ENCODE measurements at places on chromosomes 7 and 10.

DNA sequence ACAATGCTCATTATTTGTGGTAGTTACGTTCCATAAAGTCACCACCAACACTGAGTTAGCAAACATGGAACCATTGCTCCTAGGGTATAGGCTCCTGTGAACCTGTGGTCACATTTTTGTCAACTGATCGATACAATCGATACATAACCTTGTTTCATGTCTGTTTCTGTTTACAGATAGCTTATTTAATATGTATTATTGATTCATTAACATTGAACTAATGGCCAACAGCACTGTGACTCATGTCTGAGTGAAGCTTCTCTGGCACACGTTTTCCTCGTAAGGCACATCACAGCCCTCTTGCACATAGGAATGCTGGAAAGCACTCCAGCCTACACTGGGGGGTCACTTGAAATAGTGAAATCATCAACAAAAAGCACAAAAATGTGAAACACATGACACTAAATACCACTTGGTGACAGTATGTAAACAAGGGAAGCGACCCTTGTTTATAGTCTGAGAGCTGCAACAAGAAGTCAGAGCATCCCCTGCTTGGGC is 27.0 kb downstream of the GHRHR start:
- DNase-seq = no peak

GRCh38 chr10:120727001-120727400 is 124.2 kb upstream of the WDR11 start:
- DNase-seq = no peak

- no peak for DNase-seq
Measured at GRCh38 chr7:47815867-47816266, 132.4 kb downstream of the PKD1L1 start.

DNA sequence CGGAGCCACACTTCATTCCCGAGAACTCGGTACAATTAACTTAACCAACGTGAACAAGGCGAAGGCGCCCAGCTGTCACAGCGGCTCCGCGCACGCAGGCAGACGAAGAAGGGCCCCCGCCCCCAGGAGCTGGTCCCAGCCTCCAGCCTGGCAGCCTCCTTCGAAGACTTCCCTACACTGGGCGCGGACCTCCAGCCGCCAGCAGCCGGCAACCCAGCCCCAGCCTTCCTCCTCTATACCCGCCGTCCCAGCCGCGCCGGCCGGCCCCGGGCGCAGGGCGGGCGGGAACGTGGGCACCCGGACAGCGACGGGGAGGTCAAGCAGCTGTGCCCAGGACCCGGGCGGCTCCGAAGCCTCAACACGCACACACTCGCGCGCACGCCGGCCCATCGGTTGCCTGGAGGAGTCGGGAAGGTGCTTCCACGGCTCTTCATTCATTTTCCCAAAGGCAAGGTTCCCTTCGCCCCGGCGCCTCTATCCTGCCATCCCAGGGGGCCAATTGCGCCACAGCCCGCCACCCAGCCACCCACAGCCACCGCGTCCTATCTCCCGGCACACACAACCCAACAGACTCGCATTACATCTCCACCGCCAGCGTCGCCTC is 1.6 kb downstream of the CHST15 start:
- no peak for DNase-seq

DNA sequence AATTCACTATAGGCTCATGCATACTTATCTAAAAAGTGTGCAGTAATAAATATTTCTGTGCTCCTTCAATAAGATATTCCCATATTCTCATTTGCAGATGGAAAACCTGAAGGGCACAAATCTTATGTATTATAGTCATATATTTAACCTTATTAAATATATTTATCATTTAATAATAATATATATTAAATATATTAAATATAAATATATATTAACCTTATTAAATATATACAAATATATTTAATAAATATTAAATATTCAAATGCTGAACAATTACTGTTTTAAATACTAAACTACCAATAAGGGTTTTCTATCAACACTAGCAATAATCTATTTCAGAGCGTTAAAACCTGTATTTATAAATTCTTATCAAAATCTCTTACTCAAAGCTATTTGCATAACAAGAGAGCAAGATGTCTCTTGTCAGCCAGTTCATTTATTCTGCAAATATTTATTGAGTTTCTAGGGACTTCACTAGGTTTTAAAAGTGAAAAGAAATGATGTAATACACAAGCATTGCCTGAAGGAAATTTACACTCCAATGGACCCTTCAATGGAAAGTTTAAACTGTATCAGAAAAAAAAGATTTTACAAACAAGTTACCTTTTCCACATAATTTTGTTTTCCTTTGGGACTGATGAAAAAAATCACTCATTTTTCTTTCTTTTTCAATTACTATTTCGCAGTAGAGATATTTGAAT is 159.2 kb downstream of the AGMO start:
- DNase-seq = no peak

- DNase-seq = no peak
Measured at GRCh38 chr7:109864230-109864629, 1226.7 kb upstream of the LRRN3 start.

DNA sequence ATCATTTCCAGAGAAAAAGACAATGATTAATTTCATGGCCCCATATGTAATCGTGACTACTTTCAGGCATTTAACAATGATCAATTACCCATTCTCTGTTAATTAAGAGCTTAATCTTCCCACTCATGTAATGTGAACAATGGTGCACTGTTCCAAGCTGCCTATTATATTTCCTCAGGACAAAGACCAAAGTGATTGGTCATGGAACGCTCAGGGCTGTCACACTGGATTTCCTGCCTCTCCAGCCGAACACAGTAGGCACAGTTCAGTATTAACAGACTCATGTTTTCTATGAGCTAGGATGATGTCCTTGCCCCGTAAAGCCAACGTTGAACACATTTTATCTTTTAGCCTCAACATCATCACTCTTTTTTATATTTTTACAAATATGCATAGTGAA is 142.7 kb upstream of the FZD8 start:
- DNase-seq = no peak

DNA sequence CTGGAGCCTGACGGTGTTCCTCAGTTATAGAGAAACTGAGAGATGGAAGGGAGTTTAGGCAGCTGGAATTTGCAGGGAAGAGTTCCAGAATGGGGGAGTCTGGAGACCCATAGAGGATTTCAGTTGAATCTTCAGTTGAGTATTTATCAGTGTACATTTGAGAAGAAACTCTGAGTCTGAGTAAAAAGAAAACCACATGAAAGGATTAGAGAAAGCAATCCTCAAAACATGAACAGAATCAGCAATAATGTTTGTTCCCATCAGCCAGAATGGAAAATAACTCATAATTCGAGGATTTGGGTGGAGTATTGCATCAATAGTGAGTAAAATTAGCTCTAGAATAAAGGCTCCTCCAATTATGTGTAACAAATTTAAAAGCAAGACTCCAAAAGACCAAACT is 130.0 kb upstream of the AHR start:
- no peak for DNase-seq

DNA sequence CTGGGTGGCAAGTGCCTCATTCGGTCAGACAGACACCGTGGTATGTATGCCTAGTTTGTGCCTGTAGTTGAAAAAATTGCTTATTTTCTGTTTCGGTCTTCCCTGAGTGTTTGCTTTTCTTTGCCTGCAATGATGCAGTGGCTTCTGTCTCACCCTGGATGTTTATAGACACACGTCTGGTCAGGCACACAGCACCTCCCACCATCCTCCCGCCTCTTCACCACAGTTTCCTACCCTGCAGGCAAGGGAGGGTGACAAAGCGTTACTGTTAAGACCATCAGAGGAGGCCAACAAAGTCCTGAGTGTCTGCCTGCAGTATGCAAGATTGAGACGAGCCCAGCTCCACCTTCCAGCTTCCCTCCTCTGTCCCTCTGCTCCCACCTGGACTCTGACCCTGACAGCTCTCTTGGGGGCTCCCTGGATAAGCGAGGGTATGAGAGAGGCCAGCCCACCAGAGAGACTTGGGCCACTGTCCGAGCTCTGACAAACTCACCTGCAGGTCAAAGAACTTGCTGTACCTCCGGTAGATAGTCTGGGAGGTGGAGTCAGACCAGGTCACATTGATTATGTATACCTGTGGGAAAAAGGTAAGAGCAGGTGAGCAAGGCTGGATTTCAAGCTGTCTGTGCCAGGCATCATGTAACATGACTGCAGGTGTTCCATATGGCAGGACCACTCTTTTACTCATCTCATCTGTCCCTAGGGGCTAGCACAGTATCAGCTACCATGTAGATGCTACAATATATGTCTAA is 54.4 kb downstream of the SH3PXD2A start:
- peak; percentile 55 for DNase-seq
